Left lung (tissue), 14 donors: ENCODE measurements at places on chromosomes 3 and 15. TPM values are rescaled to one million over a fixed set of nuclear protein-coding genes. Genes with fewer than 3 reads are reported as not detected.

DNA sequence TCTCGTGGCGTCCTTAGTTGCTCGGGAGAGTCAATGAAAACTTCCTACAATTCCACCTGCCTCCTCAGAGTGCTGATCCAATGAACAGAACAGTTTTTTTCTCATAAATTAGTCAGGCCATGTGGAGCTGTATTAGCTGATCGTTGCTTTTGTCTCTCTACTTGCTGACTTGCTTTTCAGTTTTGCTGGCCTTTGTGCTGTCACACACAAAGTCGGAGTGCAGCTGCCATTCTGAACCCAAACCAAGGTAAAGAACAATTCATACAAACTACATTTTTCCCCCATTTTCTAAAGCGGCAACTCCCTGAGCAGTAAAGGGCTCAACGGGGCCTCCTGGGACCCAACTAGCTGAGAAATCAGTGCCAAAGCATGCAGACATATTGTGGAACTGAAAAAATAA lies 43.1 kb downstream of the MEIS2 start:
- peaks cover 3% of the 10 kb centered on the region for H3K4me1 ChIP-seq
- H3K27me3 ChIP-seq = no peaks in the 10 kb centered on the region
- no peak for DNase-seq

- H3K4me3 ChIP-seq = no peak overlapping the region
- no peak overlapping the region for H3K27ac ChIP-seq
- H3K36me3 ChIP-seq = no peaks in the 10 kb centered on the region
- no peaks in the 10 kb centered on the region for H3K4me1 ChIP-seq
- H3K27me3 ChIP-seq = no peaks in the 10 kb centered on the region
Measured at GRCh38 chr15:39658740-39659139, 77.9 kb downstream of the THBS1 start.

- peaks cover 5% of the 10 kb centered on the region for H3K4me1 ChIP-seq
- no peak overlapping the region for H3K27ac ChIP-seq
- DNase-seq = no peak
- no peaks in the 10 kb centered on the region for H3K27me3 ChIP-seq
- H3K4me3 ChIP-seq = no peak overlapping the region
- H3K36me3 ChIP-seq = no peaks in the 10 kb centered on the region
Measured at GRCh38 chr3:20326541-20326940, 140.5 kb upstream of the SGO1 start.

- H3K27ac ChIP-seq = no peak overlapping the region
- no peaks in the 10 kb centered on the region for H3K27me3 ChIP-seq
- H3K4me1 ChIP-seq = no peaks in the 10 kb centered on the region
Measured at GRCh38 chr3:35519936-35520335, 119.4 kb upstream of the ARPP21 start.

The GASK1A gene
- total RNA-seq = 12.3 TPM

The MKRN3 gene
- total RNA-seq = 0.71 TPM

DNA sequence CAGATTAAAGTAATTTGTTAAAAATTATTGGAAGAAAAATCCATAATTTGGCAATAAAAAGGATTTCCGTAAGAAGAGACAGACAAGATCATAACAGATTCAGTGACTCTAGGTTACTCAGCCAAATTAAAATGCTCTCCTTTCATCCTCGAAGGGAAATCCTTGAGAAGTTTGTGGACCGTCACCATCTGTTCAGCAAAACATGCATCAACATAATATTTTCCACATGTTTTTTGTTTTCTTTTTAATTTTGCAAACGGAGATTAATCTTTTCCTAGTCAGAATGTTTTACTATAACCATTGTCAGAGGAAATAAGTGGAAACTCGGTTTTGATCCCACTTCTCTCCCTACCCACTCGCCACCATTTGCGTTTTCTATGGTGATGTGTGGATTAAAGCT lies 128.3 kb downstream of the TMCO5A start:
- H3K36me3 ChIP-seq = no peaks in the 10 kb centered on the region
- H3K4me1 ChIP-seq = no peaks in the 10 kb centered on the region
- H3K27ac ChIP-seq = no peak overlapping the region
- H3K27me3 ChIP-seq = no peaks in the 10 kb centered on the region
- DNase-seq = no peak

DNA sequence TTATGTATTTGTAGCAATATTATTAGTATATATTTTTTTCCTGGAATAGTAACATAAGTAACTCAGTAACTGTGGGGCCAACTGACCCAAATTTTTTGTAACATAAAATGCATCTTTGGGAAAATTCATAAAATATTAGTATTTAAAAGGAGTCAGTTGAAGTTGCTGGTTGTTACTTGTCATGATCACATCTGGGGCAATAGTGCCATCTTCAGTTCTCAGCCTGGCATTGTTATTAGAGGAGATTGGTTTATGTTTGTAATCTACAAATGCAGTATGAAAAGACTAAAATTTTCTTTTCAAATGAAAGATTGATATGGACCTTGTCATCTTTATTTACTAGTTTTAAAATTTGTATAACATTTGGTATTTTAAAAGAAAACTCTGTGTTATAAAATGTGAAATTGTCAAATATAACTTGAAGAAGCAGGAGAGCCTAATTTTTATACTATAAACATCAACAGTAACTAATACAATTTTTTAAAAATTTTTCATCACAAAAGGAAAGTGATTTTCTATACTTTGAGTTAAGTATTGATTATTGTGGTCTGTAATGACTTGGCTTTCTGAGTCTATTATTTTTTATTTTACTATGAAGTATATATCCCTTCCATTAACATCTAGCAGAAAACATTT lies 38.8 kb upstream of the MLF1 start:
- H3K27me3 ChIP-seq = no peaks in the 10 kb centered on the region
- no peak overlapping the region for H3K4me3 ChIP-seq
- no peaks in the 10 kb centered on the region for H3K36me3 ChIP-seq
- H3K27ac ChIP-seq = no peak overlapping the region

GRCh38 chr15:70729164-70729563 lies 34.2 kb downstream of the UACA start:
- peaks cover 39% of the 10 kb centered on the region for H3K27me3 ChIP-seq
- DNase-seq = no peak
- no peaks in the 10 kb centered on the region for H3K4me1 ChIP-seq
- no peak overlapping the region for H3K4me3 ChIP-seq
- no peak overlapping the region for H3K27ac ChIP-seq
- H3K36me3 ChIP-seq = no peaks in the 10 kb centered on the region

DNA sequence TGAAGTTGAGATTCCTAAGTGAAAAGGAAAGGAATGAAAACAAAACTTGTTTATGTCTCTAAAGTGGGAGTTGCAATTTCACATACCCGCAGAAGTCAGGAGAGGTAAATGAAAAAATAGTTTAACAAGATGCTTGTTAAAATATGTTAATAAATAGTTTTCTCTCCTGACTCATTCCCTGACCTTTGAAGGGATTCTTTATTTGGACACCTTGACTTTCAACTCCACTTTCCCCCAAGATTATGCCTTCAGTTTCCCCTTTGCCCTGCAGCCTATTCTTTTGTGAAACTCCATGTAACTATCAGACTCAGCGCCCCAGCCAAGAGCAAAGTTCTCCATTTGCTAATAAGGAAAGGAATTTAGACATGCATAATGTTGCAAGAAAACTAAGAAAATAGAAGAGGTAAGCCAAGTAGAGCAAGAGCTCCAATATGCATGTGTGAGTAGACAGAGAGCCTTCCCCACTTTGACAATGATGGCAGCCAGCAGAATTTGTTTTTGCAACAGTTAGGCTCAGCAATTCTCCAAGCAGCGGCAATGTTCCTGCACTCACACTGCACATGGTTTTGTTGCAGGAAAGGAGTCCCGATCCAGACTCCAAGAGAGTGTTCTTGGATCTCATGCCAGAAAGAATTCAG lies 61.2 kb downstream of the CD200 start:
- peaks cover 26% of the 10 kb centered on the region for H3K4me1 ChIP-seq
- no peak overlapping the region for H3K27ac ChIP-seq
- no peak overlapping the region for H3K4me3 ChIP-seq
- DNase-seq = peak; percentile 39

The LMAN1L gene
- total RNA-seq = not detected

The CYP1A2 gene
- total RNA-seq = 0.15 TPM

DNA sequence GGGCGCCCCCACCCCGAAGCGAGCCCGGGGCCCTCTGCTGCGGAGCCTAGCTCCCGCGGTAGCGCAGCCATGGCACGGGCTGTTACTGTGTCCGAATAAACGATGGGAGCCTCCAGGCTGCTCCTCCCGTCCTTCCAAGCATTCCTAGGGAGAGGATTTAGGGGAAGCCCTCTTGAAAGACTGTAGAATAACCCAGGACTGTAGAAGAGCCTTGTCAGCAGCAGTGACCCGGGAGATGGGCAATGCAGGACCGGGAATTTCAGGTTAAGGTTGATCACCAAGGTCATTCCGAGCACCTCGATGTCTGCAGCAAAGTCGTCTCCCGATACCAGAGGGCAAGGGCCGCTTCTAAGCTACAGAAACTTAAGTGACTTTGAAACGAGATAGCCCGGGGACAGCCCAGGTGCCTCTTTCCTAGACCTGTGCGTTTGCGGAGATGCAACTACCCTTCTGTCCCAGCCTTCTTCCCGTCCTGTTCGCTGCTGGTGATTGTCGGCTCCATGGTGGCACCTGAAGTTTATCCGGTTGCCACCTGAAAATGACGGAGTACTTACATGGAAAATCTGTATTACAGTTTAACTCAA lies 753 bp upstream of the MYO5A start:
- no peak overlapping the region for H3K27ac ChIP-seq
- H3K4me1 ChIP-seq = peaks cover 7% of the 10 kb centered on the region
- H3K36me3 ChIP-seq = no peaks in the 10 kb centered on the region
- DNase-seq = peak; percentile 13
- H3K4me3 ChIP-seq = peak overlapping the region; percentile 88
- peaks cover 12% of the 10 kb centered on the region for H3K27me3 ChIP-seq

DNA sequence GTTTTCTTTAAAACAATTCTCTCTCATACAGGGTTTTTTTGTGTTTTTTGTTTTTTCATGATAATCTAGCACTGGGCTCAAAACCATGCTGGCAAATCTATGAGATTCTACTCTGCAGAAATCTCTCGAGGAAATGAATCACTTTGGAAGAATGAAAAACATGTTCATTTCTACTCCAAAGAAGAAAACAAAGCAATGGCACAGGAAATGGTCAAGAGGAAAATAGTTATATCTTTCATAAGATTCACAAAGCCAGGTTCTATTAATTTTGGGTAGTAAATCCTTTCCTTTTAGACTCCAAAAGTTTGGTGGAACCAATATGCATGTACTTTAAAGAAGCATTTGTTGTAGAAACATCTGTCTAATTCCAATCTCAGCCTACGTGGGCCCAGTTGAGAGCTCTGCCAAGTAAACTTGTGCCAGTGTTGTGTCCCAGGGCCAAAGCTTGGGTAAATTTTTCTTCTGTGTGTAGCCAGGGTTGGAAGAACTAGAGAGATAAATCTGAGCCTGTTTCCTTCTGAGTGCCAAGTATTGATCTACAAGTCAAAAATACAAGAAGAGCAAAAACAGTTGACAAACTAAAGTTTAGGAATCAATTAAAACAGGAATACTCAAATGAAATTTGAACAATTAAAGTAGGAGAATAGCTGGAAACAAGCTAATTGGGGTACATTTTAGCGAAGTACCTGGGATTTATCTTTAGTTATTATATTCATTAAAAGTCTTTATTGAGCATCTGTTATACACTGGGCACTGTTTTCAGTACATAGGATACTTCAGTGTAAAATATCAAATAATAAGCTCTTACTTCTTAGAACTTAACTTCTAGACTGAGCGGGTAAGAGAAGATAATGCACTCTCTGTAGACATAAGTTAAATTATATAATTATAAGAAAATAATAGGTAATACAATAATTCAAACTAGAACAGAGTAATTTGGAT lies 657.5 kb upstream of the NECTIN3 start:
- H3K4me3 ChIP-seq = no peak overlapping the region
- no peaks in the 10 kb centered on the region for H3K4me1 ChIP-seq
- no peak for DNase-seq
- H3K36me3 ChIP-seq = no peaks in the 10 kb centered on the region

GRCh38 chr3:185631508-185632206 lies 45.6 kb downstream of the SENP2 start:
- no peaks in the 10 kb centered on the region for H3K36me3 ChIP-seq
- DNase-seq = no peak
- H3K27me3 ChIP-seq = no peaks in the 10 kb centered on the region
- peaks cover 17% of the 10 kb centered on the region for H3K4me1 ChIP-seq
- no peak overlapping the region for H3K27ac ChIP-seq

The ALG1L2 gene
- total RNA-seq = 0.64 TPM

GRCh38 chr15:60682115-60682514 lies 203.2 kb upstream of the ICE2 start:
- H3K36me3 ChIP-seq = no peaks in the 10 kb centered on the region
- H3K4me1 ChIP-seq = no peaks in the 10 kb centered on the region
- H3K27me3 ChIP-seq = no peaks in the 10 kb centered on the region
- H3K4me3 ChIP-seq = no peak overlapping the region

The PLS1 gene
- 24.1 TPM for total RNA-seq

DNA sequence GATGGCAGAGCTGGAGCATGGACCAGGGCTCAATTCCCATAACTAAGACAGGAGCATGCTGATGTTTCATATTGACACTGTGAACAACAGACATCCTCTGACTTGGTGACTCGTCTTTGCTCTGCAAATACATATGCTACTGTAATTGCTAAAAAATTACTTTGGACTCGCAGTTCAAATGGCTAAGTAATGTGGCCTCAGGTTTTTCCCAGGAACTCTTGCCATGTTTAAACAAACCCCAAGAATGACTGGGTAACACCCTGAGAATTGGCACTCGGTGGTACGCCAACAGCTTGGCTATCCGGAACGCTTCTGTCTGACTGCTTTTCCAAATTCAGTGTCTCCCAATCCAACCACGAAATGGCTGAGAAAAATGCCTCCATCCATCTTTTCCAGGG lies 456.7 kb upstream of the THBS1 start:
- no peak overlapping the region for H3K27ac ChIP-seq
- peaks cover 20% of the 10 kb centered on the region for H3K4me1 ChIP-seq

The XCR1 gene
- total RNA-seq = 2.0 TPM

- no peaks in the 10 kb centered on the region for H3K36me3 ChIP-seq
- no peaks in the 10 kb centered on the region for H3K27me3 ChIP-seq
- H3K4me1 ChIP-seq = no peaks in the 10 kb centered on the region
- no peak for DNase-seq
Measured at GRCh38 chr15:37921527-37922385, 12.7 kb upstream of the TMCO5A start.

- H3K27me3 ChIP-seq = peaks cover 39% of the 10 kb centered on the region
- DNase-seq = peak; percentile 5
- H3K4me1 ChIP-seq = no peaks in the 10 kb centered on the region
- H3K27ac ChIP-seq = no peak overlapping the region
- H3K4me3 ChIP-seq = no peak overlapping the region
Measured at GRCh38 chr15:97652700-97653167, 307.8 kb upstream of the ARRDC4 start.

GRCh38 chr3:156163848-156164247 lies 43.5 kb downstream of the KCNAB1 start:
- DNase-seq = no peak
- H3K36me3 ChIP-seq = no peaks in the 10 kb centered on the region
- H3K4me1 ChIP-seq = no peaks in the 10 kb centered on the region
- H3K27ac ChIP-seq = no peak overlapping the region
